ENCODE measurements at places on chromosomes 5 and 9.

DNA sequence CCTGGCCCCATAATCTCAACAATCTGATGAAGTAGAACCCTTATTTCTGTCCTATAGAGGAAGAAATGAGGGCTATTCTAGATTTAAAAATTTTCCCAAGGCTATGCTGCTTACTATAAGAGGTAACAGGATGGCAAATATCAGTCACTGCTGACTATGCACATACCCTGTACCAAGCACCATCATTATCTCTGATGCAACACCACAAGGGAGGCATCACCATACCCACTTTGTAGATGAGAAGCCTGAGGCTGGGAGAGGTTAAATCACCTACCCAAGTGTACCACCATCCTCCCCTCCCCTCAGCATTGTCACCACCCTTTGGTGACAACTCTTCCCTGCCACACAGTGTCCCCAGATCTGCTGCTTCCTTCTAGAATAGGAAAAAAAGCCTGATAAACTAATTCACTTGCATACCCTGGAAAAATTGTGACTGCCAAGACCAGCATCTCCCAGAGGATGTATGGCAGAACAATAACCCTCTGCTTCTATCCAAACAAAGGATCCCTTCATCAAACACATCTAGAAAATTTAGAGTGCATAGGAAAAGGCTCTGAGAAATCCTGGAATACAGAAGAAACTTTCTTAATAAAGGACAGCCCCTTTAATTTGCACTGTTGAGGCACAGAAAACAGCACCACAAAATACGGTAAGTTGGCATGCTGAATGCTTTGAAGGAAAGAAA, 48.3 kb downstream of the PRRC1 start:
- no peak for DNase-seq

DNA sequence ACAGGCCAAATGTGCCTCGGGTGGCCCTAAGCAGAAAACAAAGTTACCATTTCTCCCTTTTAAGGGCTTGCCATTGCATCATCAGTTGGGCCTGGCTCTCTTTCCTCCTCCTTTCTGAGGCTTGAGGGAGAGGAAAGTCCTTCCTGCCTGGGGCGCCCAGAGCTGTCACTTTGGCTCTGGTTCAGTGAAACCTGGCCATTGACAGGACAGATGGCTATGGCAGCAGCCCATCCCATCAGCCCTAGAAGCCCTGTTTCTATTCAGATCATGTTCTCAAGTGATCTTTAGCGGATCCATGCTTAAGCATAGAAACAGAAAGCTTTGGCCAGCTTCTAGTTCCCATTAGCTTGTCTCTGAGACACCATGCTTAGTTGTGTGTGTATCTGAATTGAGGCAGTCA, 293.4 kb downstream of the YTHDC2 start:
- DNase-seq = no peak

DNA sequence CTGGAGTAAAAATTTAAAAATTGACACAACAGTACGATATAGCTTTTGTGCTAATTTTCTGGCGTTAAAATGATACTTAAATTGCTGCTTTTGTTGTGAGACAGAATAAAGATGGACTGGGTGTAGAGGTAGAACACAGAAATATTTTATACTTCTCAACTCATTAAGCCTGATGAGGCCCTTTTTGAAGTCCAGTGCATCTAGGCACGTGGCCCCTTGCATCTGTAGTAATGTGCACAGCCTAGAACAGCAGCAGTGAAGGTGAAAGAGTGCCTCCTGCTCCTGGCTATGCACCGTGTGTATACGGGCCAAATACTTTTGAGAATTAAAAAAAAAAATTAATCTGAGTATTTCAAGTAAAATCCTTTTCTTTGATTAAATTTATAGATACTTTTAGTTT, 115.6 kb downstream of the XRCC4 start:
- DNase-seq = no peak

DNA sequence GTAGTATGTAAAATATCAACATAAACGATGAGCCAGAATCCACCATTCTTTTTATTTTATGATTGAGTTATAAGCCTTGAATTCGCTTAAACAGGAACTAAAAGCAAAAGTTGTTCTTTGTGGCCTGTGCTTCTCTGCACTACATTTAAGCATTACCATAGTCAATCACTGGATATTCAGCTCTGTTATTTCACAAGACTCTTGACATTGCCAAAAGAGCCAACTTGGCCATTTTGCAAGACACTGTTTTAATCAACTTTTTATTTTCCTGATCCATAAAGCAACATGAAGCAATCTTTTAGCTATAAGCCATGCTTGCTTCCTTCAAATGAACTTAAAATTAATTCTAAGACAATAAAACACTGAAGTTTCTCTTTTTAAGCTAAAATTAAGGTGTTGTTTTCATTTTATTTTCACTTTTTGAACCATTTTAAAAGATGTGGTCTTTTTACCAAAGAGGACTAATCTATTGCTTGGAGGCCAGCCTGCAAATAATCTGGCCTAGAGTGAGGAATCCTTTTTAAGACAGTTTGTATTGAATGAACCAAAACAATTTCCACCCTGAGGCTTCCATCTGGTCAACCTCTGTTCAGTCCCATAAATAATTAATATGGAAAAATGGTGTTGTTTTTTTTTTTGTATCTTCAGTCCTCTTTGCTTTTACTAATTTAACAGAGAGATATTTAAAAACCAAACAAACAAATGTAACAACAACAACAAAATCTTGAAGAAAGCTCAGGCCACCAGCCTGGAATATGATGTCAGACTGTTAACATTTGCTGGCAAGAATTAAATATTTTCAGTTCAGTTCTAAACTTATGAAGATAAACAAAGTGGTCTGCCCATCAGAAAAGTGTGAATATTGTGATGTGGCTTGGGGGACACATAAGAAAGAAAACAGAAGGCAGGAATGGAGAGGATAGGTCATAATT, 274.4 kb downstream of the MARCHF11 start:
- no peak for DNase-seq

- DNase-seq = no peak
Measured at GRCh38 chr5:32458880-32459495, 14.4 kb upstream of the ZFR start.

- DNase-seq = peak; percentile 99
Measured at GRCh38 chr9:129081388-129081904, 535 bp downstream of the DOLPP1 start.

DNA sequence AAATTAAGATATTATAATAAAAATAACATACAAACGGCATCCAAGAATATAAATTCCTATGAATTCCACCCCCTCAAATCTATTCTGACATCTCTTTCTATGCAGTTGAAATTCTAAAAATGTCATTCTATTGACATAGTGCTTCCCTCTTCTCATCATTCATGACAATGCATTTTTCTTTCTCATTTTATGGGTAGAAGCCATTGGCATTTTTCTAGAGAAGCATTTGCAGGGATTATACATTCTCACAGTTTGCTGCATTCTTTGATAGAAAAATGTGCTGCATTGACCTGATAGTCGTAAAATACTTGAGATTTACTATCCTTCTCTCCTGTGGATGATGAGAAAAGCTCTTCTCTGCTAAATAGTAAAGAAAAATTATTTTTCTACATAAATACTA, 760.9 kb upstream of the ACO1 start:
- no peak for DNase-seq

- no peak for DNase-seq
Measured at GRCh38 chr5:131209175-131209505, 38.4 kb downstream of the LYRM7 start.

DNA sequence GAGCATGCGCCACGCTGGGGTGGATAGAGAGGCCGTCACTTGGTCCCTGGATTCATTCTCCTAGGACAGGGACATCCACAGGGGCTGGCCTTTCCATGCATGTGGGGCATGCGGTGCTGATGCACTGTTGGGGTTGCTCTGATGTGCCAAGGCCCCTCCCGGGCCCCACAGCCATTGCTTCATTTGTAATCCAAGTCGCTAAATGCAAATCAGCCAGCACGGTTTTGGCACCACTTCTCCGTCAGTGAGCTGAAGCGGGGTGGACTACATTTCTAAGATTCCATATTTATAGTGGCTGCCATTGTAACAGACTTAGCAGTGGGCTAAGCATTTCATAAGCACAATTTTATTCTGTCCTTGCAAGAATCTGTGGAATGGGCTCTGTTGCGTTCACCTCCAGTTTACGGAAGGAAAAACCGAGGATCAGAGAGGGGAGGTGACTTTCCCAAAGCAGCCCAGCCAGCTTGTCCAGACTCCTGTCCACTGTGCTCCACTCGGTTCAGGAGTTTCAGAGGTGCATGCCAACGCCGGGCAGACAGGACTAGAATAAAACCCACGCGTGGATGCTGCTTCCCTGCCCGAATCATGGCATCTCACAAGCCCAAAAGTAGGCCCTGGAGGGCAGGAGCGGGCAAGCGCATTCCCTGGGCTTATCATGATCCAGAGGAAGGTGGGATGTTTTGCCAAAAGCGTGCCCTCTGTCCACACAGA, 102.6 kb upstream of the COL5A1 start:
- DNase-seq = no peak

DNA sequence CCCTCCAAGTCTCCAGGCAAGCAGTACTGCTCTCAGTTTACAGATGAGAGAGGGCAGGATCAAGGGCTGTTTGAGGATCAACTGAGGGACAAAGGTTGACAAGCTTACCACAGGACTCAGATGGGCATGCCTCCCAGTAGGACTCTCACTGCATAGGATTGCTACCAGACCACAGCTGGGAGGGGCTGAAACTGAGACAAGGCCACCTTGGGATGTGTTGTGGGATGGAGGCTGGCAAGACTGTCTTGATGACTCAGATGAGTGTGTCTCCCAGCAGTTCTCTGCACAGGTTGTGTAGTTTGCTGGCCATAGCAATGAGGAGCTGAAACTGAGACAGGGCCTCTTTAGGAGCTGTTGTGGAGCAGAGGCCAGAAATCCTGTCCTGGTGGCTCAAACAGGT, 222.2 kb upstream of the IRX1 start:
- no peak for DNase-seq

DNA sequence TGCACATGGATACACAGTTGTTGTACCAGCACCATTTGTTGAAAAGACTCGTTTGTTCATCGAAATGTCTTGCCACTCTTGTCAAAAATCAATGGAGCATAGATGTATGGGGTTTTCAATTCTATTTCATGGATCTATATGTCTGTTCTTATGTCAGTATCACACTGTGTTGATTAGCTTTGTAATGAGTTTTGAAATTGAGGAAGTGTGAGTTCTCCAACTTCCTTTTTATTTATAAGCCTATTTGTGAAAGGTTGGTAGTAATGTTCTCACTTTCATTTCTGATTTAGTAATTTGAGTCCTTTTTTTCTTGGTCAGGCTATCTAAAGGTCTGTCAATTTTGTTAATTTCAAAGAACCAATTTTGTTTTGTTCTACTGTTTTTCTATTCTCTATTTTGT, 26.1 kb downstream of the ZNF510 start:
- DNase-seq = no peak

DNA sequence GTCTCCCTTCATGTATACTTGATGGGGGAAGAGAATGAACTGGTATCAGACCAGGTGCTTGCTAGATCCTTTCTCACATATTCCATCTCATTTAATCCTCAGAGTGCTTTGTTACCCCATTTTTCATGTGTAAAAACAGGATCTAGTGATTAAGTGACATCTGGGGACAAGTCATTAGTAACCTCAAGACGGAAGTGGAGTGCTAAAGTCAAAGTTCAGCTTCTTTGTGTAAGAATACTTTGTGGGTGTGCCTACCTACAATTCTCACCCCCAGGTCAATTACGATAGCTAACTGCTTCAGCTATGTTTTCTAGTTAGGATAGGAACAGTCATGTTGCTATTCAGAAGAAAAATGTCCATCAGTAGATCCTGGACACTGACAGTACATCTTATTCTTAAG, 3.1 kb upstream of the FAM120AOS start:
- no peak for DNase-seq

- no peak for DNase-seq
Measured at GRCh38 chr5:151670083-151670686, 16.5 kb downstream of the SPARC start.
